ENCODE measurements at places on chromosomes 11 and 22.
A peak's percentile ranks its signal among the peaks of the same experiment; 100 is the strongest.

GRCh38 chr22:30874431-30875370 is 93.9 kb downstream of the MORC2 start:
- DNase-seq, result no peak

- DNase-seq, result no peak
Measured at GRCh38 chr22:37609240-37610152, 862 bp downstream of the GGA1 start.

DNA sequence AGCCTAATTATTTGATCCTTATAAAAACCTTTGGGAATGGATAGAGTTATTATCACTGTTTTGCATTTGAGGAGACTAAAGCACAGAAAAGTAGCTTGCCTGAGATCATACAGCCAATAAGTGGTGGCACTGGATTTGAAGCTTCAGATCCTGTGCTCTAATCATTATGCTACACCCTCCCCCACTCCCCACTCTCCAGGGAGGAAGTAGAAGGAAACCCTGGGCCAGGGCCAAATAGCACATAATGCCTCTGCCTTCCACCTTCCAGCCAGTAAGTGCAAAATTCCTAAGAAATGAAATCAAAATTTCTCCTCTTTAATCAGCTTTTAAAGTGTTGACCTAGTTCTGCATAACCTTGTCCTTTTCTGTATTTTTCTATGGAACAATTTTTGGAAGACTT is 61.6 kb downstream of the SIK2 start:
- no peak for DNase-seq

GRCh38 chr22:50329236-50329635 is 2.4 kb upstream of the DENND6B start:
- no peak for DNase-seq

GRCh38 chr22:42932857-42933484 is 75.9 kb upstream of the ARFGAP3 start:
- no peak for DNase-seq

DNA sequence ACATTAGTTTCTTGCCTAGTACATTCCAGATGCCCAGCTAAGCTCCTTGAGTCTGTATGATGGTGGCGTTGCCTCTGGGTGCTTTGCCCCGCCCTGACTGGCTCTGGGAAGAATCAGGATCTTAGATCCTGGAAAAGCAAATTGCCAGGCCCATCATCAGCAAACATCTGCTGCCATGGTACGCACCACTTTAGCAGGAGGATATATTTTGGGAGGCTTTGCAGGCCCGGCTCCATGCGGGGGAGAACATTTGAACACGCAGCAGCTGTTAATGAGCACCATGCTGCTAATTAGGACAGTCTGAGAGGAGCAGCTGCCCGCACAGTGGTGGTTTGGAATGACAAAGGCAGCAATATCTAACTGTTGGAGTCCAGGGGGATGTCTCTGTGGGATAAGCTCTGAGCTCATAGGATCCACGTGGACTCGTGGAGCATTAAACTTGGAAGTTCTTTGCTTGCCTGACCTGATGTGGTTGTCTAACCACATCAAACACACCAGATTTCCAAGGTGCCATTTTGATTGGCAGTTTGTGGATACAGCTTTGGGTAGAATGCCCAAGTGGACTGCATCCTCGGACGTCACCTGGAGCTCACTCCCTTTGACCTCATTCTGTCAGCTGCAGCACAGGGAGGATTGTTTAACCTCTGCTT is 217.0 kb upstream of the ZBED5 start:
- no peak for DNase-seq

DNA sequence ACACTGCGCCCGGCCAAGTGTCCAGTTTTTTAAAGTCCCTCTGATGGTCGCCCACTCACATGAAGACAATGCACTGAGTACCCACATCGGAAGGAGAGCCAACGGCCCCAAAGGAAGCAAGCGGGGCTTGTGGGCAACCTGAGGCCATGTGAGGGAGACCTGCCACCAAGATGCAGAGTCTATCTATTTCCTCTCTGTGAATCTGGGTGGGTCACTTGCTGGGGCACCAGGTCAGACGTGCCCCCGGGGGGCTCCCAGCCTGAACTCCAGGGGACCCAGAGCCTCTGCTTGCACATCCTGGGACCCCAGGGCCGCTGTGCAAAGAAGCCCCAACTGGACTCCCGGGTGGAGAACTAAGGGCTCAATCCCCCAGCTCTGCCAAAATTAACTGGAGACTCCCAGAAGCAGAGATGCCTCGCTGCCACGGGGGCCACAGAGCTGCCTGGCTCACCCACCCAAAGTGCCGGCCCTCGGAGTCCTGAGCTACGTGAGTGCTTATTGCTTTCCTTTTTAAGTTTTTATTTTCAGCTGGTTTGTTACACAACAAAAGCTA is 106.4 kb downstream of the BRD1 start:
- no peak for DNase-seq

DNA sequence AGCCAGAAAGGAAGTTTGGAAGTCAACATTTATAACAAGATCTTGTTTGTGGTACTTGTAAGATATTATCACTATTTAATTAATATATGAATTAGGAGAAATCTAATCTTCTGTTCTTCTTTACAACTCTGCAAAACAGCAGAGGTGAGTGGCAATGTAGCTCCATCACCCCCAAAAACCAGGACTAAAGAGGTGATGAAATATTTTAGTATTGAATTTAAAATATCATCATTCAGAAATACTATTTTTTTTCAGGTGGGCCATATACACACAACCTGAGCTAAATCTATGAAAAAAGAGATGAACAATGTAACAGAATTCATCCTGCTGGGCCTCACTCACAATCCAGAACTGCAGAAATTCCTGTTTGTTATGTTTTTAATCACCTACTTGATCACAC is at the start of gene OR4C45:
Gene OR4C45, plus strand, starts transcription at position 301 of the 400 bp plus-strand sequence.
- no peak for DNase-seq

- no peak for DNase-seq
Measured at GRCh38 chr11:19284881-19285280, 44.1 kb upstream of the E2F8 start.

DNA sequence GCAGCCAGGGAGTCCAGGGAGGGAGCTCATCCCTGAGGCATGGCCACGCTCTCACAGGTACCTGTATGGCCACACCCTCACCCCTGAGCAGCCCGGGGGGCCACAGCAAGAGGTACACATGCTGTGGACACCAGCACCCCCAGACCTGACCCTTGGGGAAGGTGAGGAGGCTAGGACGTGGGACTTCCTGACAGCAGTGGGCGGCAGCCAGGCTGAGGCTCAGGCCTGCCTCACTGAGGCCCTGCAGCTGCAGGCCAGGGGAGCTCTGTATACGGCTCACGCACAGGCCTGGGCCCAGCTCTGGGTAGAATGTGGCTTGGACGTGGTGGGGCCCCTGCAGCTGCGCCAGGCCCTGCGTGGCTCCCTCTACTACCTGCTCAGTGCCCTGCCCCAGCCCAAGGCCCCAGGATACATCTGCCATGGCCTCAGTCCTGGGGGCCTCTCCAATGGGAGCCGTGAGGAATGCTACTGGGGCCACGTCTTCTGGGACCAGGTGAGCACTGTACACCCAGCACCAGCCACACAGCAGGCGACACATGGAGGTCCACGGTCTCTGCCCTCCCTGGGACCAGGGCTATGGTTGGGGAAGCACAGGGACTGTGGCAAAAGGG is 1.8 kb downstream of the PGGHG start:
- DNase-seq, result peak; percentile 21

DNA sequence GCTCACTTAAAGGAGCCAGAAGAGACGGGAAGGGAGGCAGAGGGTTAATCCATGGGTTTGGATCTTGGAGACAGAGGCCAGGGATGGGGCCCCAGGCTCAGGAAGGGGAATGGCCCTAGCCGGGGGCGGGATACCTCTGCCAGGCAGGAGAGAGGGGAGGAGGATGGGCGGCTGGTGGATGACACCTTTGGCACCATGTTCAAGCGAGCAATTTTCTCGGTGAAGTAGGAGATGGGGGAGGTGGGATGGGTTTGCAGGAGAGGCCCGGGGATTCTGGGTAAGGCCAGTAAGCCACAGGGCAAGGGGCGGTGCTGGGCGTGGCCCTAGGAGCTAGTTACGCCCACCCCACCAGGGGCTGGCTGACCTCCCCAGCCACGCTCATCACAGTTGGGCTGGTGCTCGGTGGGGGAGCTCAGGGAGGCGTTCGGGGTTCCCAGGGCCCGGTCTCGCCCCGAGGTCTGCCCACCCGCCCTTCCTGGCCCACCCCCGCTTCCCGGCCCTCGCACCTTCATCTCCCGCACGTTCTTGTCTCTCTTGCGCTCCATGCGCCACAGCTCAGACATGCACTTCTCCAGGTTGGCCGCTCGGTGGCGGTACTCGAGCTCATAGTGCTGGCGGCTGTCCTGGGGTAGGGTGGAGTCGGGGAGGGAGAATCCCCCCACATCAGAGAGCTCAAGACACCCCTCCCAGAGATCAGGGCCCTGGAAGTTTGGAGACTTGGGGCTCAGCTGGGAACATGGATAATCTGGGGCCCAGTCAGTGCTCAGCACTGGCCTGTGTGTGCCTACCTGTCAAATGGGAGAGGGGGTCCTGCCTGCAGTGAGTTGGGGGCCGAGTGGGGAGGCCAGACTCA is 12.7 kb downstream of the BAIAP2L2 start:
- peak; percentile 40 for DNase-seq

- DNase-seq, result no peak
Measured at GRCh38 chr11:19307498-19307897, 66.8 kb upstream of the E2F8 start.

GRCh38 chr22:24833881-24834495 is 28.0 kb downstream of the SGSM1 start:
- DNase-seq, result no peak

- no peak for DNase-seq
Measured at GRCh38 chr11:121456151-121456550, 3.4 kb upstream of the SORL1-AS1 start.

GRCh38 chr11:33899400-33900037 is 7.6 kb upstream of the LMO2 start:
- peak; percentile 88 for DNase-seq

GRCh38 chr11:121422675-121423074 is 29.4 kb upstream of the SORL1 start:
- DNase-seq, result no peak

DNA sequence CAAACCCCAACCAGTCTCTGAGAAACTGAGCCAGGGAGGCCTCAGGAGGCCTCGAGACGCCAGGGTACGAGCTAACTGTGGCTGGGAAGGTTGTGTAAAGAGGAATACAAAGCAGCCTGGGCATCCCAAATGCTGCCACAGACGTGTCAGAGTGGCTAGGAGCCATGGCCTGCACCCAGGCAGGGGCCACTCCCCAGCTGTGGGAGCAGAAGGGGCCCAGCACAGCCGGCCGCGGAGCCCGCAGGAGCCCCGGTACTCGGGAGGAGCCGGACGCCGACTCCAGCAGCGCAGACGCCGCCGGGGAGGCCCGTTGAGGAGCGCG is 349.8 kb upstream of the B3GAT1 start:
- DNase-seq, result no peak

DNA sequence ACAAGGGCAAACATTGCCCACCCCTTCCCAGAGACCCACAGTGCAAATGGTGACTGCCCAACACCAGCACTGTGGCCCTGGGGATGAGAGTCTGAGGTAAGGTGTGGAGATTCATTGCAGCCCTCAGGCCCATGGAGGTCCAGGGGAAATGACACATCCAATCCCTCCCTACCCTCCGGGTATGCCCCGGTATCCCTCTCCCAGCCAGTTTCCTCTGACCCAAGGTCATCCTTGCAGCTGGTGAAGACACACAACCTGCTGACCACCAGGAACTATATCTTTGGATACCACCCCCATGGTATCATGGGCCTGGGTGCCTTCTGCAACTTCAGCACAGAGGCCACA is 18.9 kb upstream of the UVRAG start:
- no peak for DNase-seq

DNA sequence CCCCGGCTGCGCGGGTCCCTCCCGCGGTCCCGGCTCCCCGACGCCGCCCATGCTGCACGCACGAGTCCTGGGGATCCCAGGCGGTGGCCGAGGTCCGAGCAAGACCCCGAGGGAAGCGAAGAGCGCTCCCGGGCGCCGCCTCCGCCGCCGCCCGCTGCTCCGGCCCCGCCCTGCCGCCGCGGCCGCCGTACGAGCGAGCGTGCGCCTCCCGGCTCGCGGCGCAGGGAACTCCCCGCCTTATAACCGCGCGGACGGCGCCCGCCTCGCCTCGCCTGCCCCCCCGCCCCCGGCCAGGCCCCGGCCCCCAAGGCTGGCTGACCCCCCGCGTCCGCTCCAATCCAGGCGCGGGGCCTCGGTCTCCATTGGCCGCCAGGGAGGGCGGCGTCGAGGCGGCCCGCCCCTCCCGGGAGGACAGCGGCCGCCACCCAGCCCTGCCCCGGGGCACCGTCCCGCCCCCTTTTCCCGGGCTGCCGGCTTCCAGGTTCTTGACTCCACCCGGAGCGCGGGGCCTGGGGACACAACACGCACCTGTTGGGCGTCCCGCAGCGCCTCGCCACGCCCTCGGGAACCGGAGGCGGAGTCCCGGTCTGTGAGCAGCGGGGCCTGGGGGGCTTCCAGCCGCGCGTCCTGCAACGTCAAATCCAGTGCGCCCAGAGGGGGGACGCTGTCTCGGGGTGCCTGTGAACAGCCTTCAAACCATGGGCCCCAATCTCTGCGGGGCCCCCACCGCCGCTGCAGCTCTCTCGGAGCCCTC is at the start of gene FADS3:
Gene FADS3, minus strand, starts transcription at position 215 of the 754 bp plus-strand sequence. Its CDS starts 164 bp downstream, at position 51.
- DNase-seq, result peak; percentile 84

GRCh38 chr11:30285416-30286121 is 37.3 kb upstream of the ARL14EP start:
- no peak for DNase-seq

DNA sequence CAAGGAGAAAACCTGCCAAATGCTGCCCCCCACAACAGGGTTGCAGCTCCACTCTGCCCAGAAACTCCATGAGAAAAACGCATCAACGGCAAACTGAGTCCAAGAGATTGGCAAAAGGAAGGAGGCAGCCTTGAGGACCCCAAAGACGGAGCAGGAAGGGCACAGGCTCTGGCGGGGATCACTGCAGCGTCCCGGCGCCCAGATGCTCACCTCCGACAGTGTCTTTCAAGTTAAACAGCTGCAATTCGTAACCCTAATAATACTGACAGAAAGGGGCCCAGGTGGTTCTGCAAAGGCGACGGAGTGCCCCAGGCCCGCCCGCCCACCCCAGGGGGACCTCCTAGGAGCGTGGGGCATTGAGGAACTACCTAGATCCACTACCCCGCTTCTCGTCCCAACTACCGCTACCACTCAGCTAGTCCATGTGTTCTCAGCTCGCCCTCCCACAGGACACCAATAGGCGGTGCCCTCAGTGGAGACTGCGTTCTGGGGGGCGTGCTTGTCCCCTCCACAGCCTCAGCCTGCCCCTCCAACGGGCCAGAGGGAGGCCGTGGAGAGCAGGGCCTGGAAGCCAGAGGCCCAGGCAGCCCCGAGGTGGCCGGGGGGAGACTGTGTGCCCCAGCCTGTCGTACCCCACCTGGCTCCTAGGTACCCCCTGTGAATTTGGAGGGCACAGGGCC is 127.4 kb downstream of the PHF21B start:
- DNase-seq, result no peak

DNA sequence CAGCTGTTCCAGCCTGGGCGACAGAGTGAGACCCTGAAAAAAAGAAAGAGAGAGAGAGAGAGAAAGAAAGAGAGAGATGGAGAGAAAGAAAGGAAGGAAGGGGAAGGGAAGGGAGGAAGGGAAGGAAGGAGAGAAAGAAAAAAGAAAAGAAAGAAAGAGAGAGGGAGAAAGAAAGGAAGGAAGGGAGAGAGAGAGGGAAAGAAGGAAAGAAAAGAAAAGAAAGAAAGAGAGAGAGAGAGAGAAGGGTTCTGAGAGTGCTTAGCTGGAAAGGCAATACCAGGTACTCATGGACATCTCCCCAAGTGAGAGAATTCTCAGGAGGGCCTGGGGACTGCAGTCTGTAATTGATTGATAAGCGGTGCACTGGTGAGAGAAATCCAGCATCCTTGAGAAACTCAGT is 12.8 kb upstream of the PRAME start:
- no peak for DNase-seq

GRCh38 chr22:29352778-29353177 is 35.6 kb downstream of the AP1B1 start:
- peak; percentile 20 for DNase-seq

- no peak for DNase-seq
Measured at GRCh38 chr11:86781546-86781945, 18.8 kb upstream of the PRSS23 start.
